ENCODE measurements at places on chromosomes 16 and 17.

DNA sequence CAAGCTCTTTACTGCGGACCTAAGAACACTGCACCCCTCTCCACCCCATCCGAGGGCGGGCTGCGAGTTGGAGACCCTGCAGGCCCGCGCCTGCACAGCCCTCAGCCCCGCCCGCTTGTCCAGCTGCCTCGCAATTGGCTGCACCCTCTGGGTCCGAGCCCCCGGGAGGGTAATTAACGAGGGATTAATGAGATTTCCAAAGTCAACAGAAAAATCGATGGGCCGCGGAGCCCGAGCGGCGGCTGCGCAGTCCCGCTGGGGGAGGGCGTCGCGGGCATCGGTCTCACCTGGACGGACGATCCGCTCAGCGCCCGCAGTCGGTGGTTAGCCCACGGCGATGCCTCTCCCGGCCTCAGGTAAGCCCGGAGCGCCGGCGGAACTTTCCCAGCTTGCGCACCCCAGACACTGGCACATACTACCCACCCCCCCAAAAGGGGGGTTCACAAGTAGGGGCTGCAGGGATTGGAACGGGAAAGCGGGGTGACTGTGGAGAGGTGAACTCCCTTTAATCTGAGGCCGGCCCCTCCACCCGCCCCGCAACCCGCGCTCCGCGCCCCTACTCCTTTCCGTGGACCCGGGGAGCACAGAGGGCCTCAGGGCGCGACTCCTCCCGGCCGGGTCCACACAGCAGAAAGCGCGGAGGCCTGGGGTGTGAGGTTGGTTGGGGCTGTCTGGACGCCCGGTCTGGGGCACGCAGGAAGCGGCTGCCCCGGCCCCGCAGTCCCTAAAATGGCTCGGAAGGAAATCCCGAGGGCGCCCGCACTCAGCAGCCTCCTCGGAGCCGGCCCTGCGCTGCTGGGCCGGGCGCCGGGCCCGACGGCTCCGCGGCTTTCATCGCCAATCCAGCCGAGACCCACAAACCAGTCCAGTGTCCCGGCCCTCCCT lies at the start of gene OTOP3:
Gene OTOP3, plus strand, starts transcription at position 314 of the 885 bp plus-strand sequence. Its CDS starts 24 bp downstream, at position 338.
- DNase-seq, result no peak

- DNase-seq, result no peak
Measured at GRCh38 chr16:81327447-81328196, 12.9 kb downstream of the GAN start.

DNA sequence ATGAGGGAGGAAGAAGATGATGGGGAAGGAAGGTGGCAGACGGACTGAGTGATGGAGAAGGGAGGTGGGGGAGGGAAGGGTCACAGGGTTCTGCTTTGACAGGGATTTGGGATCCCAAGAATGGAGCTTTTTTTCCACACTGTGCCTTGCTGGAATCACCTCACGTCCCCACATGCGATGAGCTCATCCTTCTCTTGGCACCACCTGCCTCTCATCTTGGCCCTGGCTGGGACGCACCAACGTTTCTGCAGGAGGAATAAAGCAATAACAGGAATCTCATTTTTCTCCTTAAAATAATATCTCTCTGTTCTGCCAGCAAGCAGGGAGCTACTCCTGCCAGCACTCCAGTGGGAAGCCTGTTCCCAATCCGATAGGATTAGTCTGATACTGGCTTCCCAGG lies 47.8 kb downstream of the MEOX1 start:
- DNase-seq, result no peak

GRCh38 chr17:63001689-63002394 lies 35.8 kb downstream of the TANC2 start:
- DNase-seq, result no peak

- no peak for DNase-seq
Measured at GRCh38 chr16:26316683-26317464, 625.1 kb downstream of the HS3ST4 start.

GRCh38 chr17:77337150-77337549 lies 196.4 kb downstream of the SEC14L1 start:
- DNase-seq, result no peak

All from stimulated activated CD4-positive, alpha-beta T cell treated with anti-CD3 and anti-CD28 coated beads, Interleukin-4, amount 100 ng/mL, for 4 hours (primary cell).